ENCODE measurements at places on chromosomes 11 and 22.

GRCh38 chr11:119578521-119579191 lies 150.3 kb downstream of the NECTIN1 start:
- DNase-seq = no peak

DNA sequence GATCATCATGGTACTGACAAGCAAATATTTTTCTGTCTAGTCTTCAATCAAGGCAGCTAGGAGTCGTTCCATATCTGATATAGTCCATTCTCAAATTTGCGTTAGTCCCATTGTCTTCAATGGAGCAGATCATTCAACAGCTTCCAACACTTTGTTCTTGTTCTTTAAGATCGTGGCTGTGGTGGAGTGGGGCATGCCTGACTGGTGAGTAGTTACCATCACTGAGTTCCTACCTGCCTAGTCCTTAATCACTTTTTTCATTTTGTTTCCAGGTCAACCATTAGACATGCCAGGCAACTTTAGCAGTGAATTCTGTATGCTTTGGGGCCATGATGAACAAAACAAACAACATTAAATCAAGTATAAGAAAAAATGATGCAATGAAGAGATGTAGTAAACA lies 693.1 kb upstream of the KIRREL3 start:
- no peak for DNase-seq

GRCh38 chr11:64103277-64103985 lies 62.5 kb downstream of the MACROD1 start:
- DNase-seq = no peak

GRCh38 chr11:119741369-119742262 lies 12.6 kb upstream of the NECTIN1 start:
- DNase-seq = no peak

GRCh38 chr11:46353698-46354097 lies 6.4 kb downstream of the DGKZ start:
- DNase-seq = no peak

Measured in SK-N-MC (cell line).